DMS79 (cell line): ENCODE measurements at places on chromosomes 6 and 20.

DNA sequence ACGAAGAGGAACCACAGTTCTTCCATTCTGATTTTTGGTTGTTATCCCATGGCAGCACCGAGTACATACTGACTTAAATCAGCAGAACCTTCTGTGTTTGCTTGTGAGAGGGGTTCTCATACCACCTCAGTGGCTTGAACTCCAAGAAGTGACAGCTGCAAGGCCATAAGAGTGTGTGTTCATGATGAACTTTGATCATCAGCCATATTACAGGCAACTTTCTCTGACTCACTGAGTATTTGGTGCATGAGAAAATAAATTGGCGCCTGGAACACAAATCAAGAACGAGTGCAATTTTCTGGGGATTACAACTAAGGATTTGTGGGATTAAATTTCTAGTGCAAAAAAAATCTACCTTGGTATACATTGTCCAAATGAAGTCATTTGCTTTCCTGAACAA is 68.9 kb downstream of the CYP39A1 start:
- no peak for DNase-seq

- no peak for DNase-seq
These were observed 37.2 kb downstream of the MYH7B start for GRCh38 chr20:34992751-34993417.

GRCh38 chr6:153503810-153504209 is 372.7 kb upstream of the RGS17 start:
- no peak for DNase-seq

GRCh38 chr6:26251354-26252076 is 113.5 kb upstream of the BTN3A2 start:
- DNase-seq, result peak; percentile 74

DNA sequence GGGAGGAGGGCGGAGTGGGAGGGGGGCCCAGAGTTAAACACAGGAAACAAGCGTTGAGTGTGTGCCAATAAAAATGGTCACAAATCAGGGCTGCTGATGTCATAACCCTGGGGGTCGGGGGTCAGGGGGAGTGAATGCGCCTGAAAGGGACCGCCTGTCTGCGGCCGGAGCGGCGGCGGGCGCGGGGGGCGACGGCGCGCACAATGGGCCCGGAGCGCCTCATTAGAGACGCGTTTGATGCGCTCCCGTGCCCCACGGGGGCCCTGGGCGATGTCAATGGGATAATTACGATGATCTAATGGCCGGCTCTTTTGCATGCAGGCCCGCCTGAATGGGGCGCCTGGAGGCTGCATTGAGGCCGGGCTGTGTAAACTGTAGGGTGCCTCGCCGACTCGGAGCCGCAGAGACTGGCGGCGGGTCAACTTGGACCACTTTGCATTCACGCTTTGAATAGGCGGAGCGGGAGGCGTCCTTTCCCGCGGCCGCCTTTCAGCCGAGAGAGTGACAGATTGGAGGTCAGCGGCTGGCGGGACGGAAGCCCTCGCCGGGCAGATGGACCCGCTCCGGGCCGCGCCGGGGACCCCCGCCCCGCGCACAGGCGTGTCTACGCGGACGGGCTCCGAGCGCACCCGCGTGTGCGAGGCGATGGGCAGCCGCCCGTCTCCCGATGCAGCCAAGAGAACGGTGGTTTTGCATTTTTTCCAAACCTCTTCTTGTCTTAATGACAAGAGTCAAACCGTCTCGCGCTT is 296.1 kb downstream of the TFAP2C start:
- DNase-seq, result no peak

DNA sequence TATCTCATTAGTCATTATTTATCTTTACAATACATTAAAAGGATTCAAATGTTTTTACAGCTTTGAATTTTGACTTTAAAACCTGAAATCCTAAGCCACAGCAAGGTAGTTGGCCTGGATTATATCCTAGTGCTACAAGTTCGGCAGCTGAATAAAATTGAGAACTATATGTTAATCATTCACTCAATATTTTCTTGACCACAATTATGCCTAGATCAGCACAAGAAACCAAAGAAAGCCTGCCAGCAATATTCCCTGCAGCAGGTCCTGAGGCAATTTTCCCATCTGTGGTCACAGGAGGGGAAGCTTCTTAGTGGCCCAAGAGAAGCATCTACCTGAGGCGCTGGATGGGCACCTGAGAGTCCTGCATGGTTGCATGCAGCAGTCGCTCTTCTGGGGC is 183.5 kb downstream of the GMDS start:
- DNase-seq, result peak; percentile 1

DNA sequence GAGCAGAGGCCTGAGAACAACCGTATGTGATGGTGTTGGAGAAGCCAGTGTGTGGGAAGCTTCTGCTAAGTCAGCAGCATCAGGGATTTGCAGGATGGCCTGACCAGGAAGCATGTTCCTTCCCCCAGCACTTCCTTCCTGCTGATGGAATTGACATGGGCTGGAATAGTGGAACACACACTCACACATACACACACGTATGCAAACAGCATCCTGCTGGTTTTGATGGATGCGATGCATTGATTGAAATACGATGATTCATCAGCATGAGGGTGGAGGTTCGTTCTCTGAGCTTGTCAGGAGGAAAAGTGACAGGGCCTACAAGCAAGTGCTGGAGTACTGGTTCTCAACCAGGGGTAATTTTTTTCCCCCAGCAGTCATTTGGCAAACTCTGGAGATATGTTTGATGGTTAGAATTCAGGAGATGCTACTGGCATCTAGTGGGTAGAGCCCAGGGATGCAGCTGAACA is 229.1 kb downstream of the NFATC2 start:
- no peak for DNase-seq

GRCh38 chr20:41358230-41358629 is 8.4 kb downstream of the EMILIN3 start:
- DNase-seq, result no peak

DNA sequence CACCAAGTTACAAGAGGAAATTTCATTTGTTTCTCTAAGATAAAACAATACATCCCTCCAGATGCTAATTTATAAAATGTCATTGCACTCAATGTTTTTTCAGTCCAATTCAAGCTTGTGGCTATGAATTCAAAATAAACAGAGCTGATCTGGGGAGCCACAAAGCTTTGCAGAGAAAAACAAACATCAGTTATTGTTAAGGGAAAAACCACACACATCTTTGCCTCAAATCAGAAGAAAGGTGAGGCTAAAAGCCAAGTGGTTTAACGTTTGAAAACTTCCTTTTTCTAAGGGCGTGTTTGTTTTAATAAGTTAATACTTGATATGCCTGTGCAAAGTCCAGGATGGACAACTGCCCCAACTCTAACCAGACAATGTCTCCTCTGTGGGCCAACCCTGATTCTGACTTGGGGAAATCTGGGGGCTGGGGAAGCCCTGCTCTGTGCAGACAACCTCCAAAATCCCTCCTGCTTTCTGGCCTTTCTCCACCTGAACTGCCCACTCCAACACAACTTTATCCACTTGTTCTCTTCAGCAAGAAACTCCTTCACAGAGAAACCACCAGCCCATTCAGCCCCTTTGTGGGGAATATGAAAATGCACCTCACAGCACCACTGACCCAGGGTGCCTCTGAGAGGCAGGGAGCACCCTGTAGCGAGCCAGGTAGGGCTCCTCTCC is 44.6 kb upstream of the NT5E start:
- DNase-seq, result no peak

DNA sequence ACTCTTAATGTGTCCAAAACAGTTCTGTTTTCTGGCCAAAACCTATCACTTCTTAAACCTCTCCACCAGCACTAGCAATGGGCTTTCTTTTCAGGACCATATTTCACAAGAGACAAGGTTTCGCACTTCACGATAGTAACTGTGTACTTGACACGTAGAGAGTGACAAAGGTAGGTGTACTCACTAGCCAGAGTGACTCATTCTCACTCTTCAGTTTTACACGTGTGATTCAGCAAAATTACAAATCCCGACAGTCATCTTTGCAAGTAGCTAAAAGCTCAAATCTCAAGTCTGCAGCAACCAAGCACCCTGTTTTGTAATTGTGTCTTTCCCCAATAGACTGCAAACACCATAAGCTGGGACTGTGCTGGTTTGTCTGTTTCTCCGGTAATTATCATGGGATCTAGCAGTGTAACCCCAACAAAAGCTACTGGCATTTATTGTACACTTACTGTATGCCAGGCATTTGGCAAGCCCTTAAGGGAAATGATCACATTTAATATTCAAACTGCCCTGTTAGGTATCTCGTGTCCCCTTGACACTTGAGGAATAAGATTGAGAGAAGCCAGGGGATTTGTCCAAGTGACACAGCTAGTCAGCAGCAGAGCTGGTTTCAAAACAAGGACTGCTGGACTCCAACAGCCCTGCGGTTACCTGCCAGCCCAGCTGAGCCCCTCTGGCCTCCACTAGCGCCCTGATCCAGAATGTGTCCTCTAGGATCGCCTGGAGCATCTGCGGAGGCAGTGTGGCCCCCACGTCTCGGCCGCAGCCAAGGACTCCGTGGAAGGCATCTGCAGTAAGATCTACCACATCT is 9.9 kb downstream of the PCIF1 start:
- DNase-seq, result no peak

DNA sequence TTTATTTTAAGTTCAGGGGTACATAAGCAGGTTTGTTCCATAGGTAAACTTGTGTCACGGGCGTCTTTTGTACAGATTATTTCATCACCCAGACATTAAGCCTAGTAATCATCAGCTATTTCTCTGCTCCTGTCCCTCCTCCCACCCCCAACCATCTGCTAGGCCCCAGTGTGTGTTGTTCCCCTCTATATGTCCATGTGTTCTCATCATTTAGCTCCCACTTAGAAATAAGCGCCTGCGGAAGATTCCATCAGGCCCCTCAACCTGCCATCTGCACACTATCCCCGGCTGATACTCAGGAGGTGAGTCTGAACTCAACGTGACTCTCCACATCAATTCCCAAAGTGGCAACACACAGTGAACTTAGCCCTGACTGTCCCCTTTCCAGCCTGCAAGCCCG is 228.0 kb upstream of the SYNDIG1 start:
- no peak for DNase-seq

DNA sequence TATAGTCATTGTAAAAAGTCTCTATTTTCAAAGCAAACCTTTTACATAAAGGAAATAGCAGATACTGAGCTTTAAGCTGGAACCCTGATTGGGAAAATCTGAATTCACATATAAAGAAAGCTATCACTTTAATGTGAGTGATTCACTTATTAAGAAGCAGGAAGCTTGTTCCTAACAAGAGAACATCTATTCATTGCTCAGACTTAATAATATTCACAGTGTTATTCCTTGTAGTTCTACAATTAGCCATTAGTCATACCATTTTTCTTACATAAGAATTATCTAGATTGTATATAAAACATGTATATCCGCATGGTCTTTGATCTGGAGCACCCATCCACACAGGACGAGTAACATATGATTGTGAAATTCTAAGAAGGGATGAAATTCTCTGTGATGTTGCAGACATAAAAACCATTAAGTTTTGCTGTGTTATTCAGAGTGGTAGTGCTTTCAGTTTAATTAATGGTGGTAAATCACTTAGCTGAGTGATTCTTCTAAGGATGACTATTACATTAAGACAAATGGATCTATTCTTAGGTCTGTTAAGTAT is 71.1 kb upstream of the FOXQ1 start:
- DNase-seq, result no peak

GRCh38 chr20:11901127-11901526 is 16.6 kb upstream of the BTBD3 start:
- DNase-seq, result no peak

DNA sequence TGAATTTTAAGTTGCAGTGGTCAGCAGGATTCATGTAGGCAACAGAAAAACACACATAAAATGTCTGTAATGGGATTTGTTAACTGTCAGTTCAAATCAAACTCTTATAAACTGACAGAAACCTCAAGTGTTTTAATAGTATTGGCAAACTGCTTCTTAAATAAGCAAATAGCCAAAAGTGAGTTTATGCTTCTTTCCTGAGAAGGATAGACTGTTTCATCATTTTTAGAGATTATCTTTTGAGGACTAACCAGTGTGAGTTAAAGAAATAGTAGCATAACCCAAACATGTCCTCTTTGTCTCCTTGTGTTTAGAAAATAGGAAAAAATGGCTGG is 68.0 kb downstream of the AIG1 start:
- no peak for DNase-seq

- DNase-seq, result no peak
These were observed 5.4 kb upstream of the FBXO30 start for GRCh38 chr6:145819994-145820393.

DNA sequence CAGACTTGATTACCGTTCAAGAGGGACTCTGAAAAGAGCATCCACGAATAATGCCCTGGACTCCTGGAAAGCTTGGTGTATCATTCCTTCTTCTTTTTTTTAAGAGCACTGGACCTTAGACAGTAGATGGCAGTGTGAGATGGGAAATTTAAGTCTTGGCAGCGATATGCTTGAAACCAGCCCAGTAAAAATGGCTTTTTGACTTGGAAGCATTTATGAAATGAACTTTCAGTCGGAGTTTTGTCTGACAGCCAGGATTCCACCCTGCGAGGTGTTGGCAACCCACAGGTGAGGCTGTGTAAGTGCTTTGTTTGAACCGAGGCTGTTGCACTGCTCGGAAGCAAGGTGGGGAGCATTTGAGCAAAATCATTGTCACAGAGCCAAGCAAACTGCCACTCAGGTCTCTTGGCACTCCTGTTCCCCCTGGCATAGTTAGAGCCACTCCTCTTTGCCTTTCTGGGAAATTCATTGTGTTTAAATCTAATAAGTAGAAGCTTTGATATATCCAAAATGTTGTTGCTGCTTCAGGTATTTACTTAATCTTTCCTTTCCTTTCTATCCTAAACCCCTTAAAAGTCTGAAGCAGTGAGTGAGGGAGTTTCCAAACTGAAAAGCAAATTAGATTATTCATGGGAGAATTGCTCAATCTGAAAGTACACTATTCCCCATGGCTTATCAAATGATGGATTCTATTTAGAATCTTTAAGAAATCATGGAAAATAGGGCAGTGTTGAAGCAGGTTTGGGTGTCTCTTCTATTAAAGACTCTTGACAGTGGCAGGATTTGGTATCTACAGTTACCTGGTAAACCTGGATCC is 272.8 kb upstream of the SLC35B3 start:
- DNase-seq, result peak; percentile 49

- DNase-seq, result no peak
These were observed 11.7 kb upstream of the NT5DC1 start for GRCh38 chr6:116088946-116089345.

GRCh38 chr20:58208944-58209343 is 19.5 kb downstream of the ANKRD60 start:
- DNase-seq, result no peak

DNA sequence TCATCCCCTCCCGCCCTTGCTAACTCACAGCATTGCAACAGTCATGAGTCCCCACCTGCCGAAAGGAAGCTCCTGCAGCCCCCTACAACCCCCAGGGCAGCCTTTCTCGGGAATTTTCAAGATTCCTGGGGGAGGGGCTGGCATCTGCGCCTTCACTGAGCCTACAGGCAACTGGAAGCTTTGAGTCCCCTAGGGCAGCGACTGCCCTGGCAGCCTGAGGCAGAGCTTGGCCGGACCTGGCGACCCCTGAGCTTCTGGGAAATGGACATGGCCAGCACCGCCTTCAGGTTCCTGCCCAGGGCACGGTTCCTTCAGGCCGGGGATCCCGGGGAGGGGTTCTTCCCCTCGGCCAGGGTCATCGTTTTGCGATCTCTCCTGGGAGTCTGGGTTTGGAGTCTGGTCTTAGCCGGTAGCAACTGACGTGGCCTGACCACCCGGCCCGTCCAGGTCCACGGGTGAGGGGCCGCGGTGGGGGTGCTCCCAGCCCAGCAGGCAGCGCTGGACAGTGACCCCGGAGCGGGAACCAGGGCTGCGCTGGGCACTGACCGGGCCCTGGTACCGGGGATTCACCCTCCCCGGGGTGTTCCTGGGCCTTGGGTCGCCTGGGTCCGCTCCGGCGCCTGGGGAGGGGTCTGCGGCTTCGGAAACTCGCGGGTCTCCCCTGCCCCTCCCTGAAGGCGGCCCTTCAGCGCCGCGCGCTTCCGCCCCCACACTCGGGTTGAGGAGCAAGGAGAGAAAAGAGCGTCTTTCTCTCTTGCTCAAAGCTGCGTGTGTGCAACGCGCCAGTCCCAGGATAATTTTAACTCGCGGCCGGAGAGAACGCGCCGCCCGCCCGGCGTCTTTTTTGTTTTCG is 593 bp upstream of the COL9A3 start:
- DNase-seq, result no peak
